Epithelial cell of proximal tubule (primary cell): ENCODE measurements at places on chromosomes 13 and 19.

DNA sequence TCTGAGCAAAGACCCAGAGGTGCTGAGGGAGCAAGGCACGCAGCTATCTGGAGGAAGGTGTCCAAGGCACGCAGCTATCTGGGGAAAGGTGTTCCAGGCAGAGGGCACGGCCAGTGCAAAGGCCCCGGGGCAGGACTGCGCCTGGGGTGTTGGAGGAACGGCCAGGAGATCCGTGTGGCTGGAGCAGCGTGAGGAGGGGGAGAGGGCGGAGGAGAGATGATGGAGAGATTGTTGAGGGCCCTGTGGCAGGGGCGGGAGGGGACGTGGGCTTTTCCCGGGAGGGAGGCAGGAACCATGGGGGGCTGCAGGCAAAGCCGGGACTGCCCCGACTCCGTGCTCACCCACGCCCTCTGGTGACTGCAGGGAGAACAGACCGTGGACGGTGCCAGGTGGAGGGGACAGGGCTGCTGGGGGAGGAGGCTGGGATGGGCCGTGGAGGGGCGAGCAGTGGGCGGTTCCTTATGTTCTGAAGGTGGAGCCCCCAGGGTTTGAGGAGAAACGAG lies 13.3 kb upstream of the MISP start:
- no peak for DNase-seq

DNA sequence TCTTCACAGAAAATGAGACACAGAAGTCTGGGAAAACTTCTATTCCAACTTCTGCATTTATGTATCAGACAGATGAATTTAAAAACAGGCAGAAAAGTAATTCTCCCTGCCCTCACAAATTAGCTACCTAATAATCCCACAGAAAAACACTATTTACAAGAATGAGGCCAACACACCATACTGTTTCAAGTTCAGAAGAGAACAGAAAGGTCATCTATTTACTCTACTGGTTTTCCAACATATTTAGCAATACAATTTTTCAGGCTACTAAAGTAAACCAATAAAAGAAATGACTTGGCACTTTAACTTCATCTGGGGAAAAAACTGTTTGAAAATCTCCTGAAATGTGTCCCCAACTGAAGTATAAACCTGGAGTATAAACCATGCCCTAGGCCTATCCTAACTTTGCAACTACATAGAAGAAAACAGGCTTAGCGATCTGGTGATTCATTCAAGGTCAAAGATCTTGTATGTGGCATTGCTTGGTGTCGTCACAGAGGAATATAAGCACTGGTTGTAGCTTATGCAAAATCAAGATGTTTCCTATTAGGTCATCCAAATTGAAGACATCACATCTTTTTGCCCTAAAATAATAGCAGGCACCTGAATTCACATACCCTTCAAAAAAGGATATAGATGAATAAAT lies 20.1 kb upstream of the EBPL start:
- no peak for DNase-seq

GRCh38 chr19:40492274-40492673 lies 25.5 kb downstream of the SPTBN4 start:
- DNase-seq: no peak

DNA sequence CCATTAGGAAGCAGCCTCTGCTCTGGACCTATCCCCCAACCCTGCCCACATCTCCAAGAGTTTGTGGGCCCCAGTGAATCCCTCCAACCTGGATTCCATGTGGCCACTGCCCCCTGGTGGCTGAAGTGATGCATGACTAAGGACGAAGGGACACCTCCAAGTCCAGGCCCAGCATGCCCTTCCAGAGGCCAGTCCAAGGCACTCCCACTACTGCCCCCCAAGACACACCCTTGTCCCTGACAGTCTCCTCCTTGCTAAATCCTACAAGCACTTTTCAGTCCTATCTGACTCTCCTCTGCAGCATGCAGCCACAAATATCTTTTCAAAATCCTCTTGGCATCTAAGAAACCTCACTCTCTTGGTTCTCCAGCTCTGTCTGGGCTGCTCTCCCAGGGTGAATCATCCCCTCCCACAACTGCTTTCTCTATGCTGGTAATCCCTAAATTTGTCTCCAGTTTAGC lies 33.0 kb downstream of the DEDD2 start:
- DNase-seq: peak; percentile 12

DNA sequence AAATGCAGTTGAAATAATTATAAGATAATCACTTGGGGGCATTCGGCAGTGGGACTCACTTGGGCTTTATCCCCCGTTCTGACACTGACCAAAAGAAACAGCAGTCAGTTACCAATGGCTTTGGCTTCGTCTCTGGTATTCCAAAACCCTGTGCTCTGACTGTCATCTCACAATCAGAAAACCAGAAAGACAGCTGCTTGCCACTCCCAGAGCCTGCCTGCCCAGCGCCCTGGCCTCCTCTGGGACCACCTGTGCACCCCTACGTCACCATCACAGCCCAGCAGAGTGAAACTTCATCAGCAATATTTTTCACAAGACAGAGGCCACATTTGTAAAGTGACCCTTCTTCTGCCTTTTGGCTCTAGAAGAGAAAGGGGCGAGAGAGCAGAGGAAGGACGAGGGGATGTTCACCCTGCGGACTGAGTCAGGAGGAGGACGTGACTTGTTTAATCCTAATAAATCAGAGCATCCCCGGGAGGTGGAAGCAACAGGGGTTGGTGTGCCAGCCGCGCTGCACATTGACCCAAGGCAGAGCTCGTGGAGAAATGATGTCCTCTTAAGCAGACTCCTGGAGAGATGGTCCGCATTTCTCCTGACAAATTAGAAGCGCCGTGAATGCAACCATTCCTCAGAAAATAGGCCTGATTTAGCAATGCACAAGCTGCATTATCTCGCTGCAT lies 397.8 kb upstream of the ZNF507 start:
- DNase-seq: no peak

- no peak for DNase-seq
Measured at GRCh38 chr13:30163441-30163840, 143.9 kb downstream of the KATNAL1 start.

GRCh38 chr13:36954542-36954941 lies 34.5 kb upstream of the SMAD9 start:
- no peak for DNase-seq

- no peak for DNase-seq
Measured at GRCh38 chr19:35908973-35909683, 1.0 kb upstream of the TYROBP start.

DNA sequence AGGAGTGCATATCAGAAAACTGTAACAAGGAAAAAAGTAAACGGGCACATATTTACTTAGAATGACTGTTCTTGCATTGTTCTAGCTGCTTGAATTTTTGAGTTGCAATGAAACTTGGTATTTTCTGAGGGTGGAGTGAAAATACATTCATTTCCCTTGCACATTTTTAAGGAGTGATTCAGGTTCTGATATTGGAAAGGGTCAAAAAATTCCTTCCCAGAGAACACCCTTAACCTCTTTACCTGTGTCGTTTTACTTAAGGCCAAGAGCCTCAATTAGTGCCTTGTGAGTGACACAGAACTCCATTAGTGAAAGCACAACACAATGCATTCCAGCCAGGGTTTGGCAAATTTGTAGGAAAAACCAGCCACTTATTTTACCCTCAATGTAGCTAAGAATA lies 2.3 kb downstream of the ITGBL1 start:
- DNase-seq: no peak

DNA sequence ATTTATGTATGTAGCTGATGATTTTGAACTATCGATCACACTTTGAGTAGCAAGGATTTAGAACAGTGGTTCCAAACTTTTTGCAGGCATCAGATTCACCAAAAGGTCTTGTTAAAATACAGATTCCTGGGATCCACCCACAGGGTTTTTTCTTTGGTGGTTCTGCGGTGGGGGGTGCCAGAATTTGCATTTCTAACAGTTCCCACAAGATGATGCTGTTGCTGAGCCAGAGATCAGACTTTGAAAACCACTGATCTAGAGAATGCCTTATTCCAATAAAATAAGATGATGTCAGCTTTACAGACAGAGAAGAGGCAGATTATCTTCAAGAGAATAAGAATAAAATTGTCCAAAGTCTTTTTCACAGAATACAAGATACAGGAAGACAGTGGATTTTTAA lies 80.9 kb upstream of the SHISA2 start:
- DNase-seq: no peak

DNA sequence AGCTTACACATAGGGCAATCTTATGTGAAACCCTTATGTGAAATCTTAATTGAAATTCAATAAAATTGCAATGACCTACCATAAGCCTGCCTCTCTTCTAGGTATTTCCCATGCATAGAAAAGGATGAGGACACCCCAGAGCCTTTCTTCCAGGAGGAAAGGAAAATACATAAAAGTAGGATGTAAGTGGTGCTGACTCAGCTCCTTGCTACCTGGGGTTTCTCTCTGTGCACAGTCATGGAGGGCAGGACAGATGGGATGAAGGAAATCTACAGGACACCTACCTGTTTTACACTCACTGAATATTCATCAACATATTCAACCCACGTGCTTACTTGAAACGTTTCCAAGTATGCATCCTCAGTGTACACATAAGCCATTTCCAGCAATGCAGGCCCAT lies 1299.2 kb upstream of the SLC10A2 start:
- no peak for DNase-seq

GRCh38 chr19:7226739-7227138 lies 67.5 kb downstream of the INSR start:
- DNase-seq: no peak

DNA sequence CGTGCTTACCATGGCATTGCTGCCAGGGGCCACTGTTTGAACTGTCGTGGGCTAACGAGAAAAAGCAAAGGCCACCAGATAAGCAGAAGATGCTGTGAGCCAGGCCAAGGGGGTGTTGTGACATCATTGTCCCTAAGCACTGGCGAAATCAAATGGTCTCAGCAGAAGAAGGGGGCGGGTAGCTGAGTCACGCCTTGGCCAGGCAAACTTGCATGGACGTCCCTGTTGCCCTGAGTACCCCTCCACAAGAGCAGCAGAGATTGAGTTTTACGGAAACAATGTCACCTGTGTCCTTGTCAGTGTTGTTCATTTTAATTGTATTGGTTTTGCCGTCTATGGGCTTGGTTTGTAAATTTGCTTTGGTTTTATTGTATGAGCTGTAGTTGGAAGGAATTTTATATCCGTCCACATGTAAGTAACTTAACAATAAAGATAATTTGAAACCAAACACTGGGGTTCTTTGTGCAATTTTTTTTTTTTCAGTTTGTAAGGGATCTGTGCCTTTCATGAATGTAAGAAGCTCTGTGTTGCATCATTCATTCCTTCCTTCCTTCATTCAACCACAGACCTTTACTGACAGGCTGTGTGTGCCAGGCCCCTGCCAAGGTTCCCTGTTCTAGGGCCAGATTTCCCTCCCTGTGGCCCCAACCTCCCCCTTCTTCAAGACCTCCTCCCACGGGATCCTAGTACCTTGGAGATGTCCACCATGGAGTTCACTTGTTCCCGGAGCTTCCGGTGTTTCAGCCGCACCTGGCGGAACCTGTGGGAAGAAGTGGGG lies 12.3 kb downstream of the KCNN4 start:
- DNase-seq: no peak

DNA sequence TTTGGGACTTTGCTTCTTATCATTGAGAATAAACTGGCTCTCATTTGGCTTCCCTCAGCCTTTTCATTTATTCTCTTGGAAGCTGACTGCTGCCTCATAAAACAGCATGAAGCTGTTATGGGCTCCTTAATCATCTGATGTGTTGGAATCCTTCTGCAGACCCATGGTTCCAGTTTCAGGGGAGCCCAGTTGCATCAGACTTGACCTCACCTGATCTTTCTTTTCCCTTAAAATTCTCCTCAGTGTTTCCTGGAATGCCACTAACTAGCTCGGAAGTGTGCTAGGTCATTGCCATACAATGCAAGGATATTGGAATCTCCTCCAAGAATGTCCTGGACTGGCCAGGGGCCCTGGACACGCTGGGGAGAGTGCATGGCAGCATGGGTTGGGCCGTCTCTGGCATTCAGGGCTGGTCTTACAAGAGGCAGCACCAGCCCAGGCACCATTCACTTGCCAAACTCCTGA lies 158.7 kb downstream of the FLT1 start:
- no peak for DNase-seq

DNA sequence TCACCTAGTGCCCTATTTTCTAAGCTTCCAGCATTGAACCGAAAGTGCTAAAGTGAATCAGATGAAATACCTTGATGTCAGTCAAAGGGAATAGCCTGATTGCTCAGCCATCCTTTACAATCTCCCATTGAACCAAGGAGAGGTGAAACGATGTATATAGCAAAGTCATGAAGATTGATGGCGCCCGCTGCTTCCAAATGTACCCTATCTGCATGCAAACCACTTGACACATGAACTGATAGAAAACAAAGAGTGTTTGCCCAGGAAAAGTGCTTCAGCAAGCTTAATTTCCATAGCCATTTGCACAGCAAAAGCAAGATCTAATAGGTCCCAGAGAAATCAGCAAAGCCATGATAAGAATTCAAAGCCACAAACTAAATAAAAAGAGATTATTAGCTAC lies 624.9 kb upstream of the PCDH9 start:
- DNase-seq: no peak

DNA sequence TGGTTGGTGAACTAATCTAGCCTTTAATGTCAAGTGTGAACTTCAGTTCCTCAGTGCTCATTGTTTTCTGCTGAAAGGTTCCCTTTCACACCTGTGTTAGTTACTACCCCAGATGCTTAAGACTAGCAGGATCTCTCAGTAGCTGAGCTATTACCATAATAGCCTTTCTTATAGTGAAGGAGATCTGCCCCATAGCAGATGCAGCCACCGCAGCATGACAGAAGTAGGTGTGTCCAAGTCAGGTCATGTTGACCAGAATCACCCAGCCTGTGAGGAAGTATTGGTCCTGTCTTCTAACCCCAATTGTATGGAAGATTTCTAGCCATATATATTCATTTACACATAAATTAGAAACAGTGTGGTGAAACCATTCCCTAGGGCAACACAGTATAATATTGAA lies 37.3 kb downstream of the ZAR1L start:
- DNase-seq: no peak

- DNase-seq: no peak
Measured at GRCh38 chr13:43464578-43465264, 322.1 kb downstream of the ENOX1 start.
